ENCODE measurements at places on chromosomes 2 and 18.

DNA sequence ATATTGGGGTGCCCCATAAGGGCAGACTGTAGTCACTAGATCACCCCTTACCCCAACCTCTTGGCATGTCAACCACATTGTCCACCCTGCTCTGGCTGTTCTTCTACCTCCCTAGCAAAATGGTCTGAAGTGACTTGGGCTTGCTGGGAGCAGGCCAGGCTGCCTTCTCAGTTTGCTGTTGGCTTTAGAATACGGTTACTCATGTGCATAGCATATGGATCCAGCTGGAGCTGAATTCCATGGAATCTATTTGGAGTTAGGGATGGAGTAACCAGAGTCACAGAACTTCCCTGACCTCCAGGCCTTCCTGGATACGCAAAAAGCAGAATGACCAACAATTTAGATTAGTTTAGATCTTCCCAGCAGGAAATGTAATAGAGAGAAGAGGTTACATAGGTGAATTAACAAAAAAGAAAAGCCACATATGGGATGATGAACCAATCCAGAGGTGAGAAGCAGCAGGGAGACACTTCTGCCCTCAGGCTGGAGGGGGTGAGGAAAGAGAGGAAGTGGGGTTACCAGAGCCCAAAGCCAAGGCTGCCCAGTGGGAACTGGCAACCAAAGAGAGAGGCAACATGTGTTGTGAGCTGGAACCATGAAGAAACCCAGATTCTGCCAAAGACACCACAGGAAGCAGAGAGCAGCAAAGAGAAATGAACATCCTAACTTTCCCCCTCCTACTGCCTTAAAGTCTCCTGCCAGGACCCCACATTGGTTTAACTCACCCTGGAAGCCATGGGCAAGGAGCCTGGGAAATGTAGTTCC is 26.1 kb downstream of the PKDCC start:
- H3K36me3 ChIP-seq: no peaks in the 10 kb centered on the region
- H3K27ac ChIP-seq: no peak overlapping the region
- H3K27me3 ChIP-seq: no peaks in the 10 kb centered on the region
- peaks cover 16% of the 10 kb centered on the region for H3K4me1 ChIP-seq

- DNase-seq: peak; percentile 90
- peak overlapping the region; percentile 10 for H3K4me3 ChIP-seq
- peak overlapping the region; percentile 77 for H3K27ac ChIP-seq
- H3K36me3 ChIP-seq: no peaks in the 10 kb centered on the region
Observed at GRCh38 chr18:3665780-3666525, 216.0 kb downstream of the TGIF1 start.

- DNase-seq: no peak
- H3K4me3 ChIP-seq: no peak overlapping the region
- no peaks in the 10 kb centered on the region for H3K27me3 ChIP-seq
- H3K27ac ChIP-seq: no peak overlapping the region
Observed at GRCh38 chr18:46650681-46651080, 6.3 kb downstream of the LOXHD1 start.

DNA sequence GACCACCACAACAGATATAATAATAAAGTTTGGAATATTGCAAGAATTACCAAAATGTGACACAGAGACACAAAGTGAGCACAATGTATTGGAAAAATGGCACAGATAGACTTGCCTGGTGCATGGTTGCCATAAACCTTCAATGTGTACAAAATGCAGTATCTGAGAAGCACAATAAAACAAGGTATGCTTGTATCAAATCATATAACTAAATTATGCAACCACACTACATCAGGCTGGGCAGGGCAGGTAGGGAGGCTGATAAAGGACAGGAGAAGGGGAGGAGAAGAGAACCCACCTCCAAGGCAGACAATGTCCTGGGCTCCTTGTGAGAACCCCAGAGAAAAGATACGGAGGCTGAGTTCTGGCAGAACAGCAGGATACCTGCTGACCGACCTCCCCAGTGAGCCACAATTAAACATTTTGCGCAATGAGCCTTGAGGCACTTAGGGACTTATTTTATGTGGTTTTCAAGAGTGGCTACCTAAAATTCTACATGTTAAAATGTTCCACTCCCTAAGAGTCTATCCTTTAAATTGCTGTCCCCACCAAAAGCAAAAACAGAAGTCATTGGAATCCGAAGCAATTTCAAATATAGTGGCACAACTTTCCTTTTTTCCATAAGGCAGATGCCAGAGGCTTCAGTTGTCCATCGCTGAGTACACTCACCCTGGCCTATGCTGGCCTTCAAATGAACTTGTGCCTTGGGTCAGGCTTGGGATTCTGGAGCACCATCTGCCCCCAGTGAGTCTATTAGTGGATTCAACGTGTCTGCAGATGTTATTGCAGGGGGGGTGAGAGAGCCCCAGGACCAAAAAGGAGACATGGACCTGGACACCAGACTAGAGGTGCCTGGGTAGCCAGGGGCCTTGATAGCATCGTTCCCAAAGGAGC is 16.8 kb downstream of the WDFY1 start:
- H3K27me3 ChIP-seq: no peaks in the 10 kb centered on the region
- H3K27ac ChIP-seq: no peak overlapping the region
- peaks cover 8% of the 10 kb centered on the region for H3K4me1 ChIP-seq
- H3K4me3 ChIP-seq: no peak overlapping the region

- H3K27me3 ChIP-seq: no peaks in the 10 kb centered on the region
- H3K27ac ChIP-seq: no peak overlapping the region
- no peak for DNase-seq
- no peaks in the 10 kb centered on the region for H3K36me3 ChIP-seq
Observed at GRCh38 chr18:28960146-28960545, 783.2 kb upstream of the CDH2 start.

GRCh38 chr2:26925100-26925791 is 45.2 kb upstream of the MAPRE3 start:
- H3K27me3 ChIP-seq: no peaks in the 10 kb centered on the region
- H3K4me1 ChIP-seq: peaks cover 2% of the 10 kb centered on the region
- H3K27ac ChIP-seq: no peak overlapping the region
- DNase-seq: peak; percentile 28
- H3K36me3 ChIP-seq: no peaks in the 10 kb centered on the region

DNA sequence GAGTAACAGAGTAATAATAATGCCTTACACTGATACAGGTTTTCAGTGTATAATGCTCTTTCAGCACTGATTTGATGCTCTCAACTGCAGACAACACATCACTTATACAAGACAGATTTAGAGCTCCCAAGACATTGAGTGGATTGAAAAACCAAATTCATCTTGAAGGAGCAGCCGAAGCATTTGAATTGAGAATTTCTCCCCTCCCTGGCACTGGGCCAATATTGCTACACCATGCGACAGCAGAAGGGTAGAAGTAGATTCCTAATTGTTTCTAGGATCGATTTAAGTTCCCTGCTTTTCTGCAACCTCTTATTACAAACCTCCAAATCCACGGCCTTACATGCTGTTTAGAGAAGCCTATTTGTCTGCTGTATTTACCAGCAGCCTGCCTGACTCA is 15.5 kb downstream of the CENPA start:
- H3K4me3 ChIP-seq: no peak overlapping the region
- no peaks in the 10 kb centered on the region for H3K4me1 ChIP-seq
- no peaks in the 10 kb centered on the region for H3K36me3 ChIP-seq
- no peak overlapping the region for H3K27ac ChIP-seq
- DNase-seq: no peak
- H3K27me3 ChIP-seq: no peaks in the 10 kb centered on the region

- no peaks in the 10 kb centered on the region for H3K27me3 ChIP-seq
- H3K4me1 ChIP-seq: no peaks in the 10 kb centered on the region
- no peak for DNase-seq
- H3K36me3 ChIP-seq: no peaks in the 10 kb centered on the region
- H3K4me3 ChIP-seq: no peak overlapping the region
Observed at GRCh38 chr2:58120626-58121229, 74.1 kb downstream of the VRK2 start.

DNA sequence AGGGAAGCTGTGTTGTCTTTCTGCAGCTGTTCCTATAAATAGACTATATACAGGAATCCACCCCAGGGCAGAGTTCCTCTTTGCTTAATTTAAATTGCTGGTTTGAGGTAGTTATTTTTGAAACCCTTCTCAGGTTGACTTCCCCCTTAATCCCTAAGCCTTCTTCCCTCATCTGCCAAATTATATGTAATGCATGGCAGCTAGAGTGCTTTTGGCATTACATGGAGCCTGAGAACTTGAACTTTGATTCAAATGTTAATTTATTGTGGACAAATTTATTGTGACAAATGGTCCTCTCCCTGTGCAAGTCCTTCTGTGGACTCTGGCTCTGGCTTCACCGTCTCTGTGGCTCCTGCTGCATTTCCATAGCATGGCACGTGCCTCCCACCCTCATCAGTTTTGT is 29.2 kb downstream of the MYO1B start:
- H3K27ac ChIP-seq: no peak overlapping the region
- H3K4me3 ChIP-seq: no peak overlapping the region
- no peaks in the 10 kb centered on the region for H3K4me1 ChIP-seq
- DNase-seq: no peak

GRCh38 chr18:6997808-6998207 is 119.8 kb downstream of the LAMA1 start:
- no peaks in the 10 kb centered on the region for H3K4me1 ChIP-seq
- no peak for DNase-seq
- H3K27me3 ChIP-seq: no peaks in the 10 kb centered on the region
- H3K36me3 ChIP-seq: no peaks in the 10 kb centered on the region
- no peak overlapping the region for H3K27ac ChIP-seq

DNA sequence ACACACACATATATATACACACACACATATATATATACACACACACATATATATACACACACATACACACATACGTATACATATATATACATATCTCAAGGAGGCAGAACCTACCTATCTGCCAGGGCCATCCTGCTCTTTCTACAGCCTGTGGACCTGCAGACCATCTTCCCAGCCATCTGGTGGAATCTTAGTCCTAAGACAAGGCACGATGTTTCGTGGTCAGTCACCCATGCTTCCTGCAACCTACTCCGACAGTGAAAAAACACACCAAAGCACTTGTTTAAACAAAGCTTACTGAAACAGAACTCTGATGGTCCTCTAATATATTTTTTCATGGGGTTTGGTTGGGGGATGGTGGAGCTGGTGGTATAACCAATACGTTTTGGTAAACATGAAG is 164.2 kb upstream of the ZNF521 start:
- no peaks in the 10 kb centered on the region for H3K4me1 ChIP-seq
- H3K27ac ChIP-seq: no peak overlapping the region
- H3K27me3 ChIP-seq: no peaks in the 10 kb centered on the region
- DNase-seq: peak; percentile 16
- no peak overlapping the region for H3K4me3 ChIP-seq

DNA sequence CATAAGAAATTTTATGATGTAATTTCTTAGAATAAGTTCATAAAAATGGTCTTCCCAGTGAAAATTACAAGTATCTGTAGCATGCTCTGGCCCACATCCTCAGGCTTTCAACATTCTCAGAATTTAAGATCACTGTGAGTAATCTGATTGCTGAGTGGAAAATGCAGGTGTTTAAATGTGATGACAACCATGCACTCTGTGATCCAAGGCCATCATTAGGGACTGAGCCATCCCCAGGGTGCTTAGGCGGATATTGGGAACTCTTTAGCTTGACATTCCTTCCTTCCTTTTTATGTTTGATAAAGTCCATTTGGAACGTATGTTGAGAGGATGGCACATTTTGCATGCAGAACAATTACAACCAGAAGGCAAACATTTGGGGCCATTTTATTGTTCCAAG is 95.5 kb downstream of the ARL4C start:
- no peaks in the 10 kb centered on the region for H3K36me3 ChIP-seq
- DNase-seq: no peak
- no peaks in the 10 kb centered on the region for H3K4me1 ChIP-seq

DNA sequence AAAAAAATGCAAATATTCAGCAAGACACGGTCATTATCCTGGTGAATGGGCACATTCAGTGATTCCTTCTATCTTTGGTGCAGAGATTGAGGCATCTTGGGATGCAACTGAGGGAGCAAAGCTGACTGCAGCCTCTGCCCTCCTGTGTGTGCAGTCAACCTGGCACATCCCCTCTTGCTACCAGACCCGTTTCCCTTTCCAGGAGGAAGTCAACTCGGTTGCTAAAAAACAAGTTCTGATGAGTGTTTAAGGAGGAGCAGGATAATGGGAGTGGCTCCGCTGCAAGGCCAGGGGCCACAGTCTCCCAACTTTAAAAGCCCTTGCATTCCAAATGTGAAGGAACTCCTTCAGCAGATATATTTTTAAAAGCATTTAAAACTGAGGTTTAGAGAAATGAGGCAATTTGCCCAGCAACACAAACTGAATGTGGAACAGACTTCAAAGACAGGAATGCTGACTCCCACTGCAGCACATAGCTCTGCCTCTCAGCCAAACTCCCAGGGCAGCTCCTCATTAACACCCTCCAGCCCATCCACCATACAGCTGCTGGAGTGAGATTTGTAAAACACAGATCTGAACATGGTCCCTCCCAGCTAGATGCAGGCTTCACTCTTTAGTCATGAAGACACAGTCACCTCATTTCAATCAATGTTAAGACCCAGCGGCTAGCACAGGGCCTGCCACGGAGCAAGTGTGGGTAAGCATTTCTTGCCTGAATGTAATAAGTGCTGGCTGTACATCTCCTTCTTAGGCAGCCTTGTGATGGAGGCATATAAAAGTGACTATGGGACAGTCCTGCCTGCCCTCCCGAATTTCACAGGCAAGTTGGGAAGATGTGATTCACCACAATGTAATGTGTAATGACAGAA is 54.3 kb downstream of the VSNL1 start:
- no peaks in the 10 kb centered on the region for H3K36me3 ChIP-seq
- no peaks in the 10 kb centered on the region for H3K4me1 ChIP-seq
- H3K27me3 ChIP-seq: no peaks in the 10 kb centered on the region

- DNase-seq: no peak
- H3K36me3 ChIP-seq: no peaks in the 10 kb centered on the region
- H3K4me3 ChIP-seq: no peak overlapping the region
- no peaks in the 10 kb centered on the region for H3K4me1 ChIP-seq
- H3K27me3 ChIP-seq: no peaks in the 10 kb centered on the region
Observed at GRCh38 chr2:133977405-133977804, 276.5 kb upstream of the MGAT5 start.

DNA sequence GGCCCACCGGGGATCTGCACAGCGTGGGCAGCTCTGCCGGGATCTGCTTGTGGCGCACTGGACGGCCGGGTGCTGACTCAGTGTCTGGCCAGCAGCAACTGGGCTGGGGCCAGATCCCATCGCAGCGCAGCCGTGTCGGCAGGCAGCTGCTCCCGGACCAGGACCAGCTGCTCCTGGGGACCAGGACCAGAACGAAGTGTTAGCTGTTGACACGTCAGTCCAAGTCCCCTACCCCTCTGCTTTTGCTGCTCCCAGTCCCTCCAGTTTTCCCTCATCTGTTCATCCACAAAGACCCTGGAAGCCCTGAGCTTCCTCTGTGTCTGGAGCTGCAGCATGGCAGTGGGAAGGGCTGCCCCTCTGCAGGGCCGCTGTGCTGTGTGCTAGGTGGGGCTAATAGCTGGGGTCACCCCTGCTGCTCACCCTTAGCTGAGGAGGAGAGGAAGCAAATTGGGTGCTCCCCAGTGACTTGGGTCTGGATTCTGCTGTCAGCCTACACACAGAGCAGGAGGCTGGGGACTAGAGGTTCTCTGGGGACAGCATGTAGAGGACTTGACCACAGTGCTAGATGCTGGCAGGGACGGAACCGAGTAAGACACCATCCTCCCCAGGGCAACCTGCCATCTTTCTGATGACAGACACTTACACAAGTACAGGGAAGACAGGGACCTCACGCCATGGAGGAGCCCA is 16.9 kb upstream of the KIF1A start:
- no peaks in the 10 kb centered on the region for H3K4me1 ChIP-seq
- H3K36me3 ChIP-seq: no peaks in the 10 kb centered on the region
- DNase-seq: peak; percentile 86
- H3K27ac ChIP-seq: no peak overlapping the region
- no peaks in the 10 kb centered on the region for H3K27me3 ChIP-seq
- H3K4me3 ChIP-seq: no peak overlapping the region

GRCh38 chr18:24595561-24596031 is 135.2 kb downstream of the HRH4 start:
- H3K27ac ChIP-seq: no peak overlapping the region
- DNase-seq: no peak
- no peaks in the 10 kb centered on the region for H3K27me3 ChIP-seq

All from kidney (tissue), 22 donors.